Prostate gland (tissue), 2 donors: ENCODE measurements at places on chromosomes 5 and 9. TPM values are rescaled to one million over a fixed set of nuclear protein-coding genes. Genes with fewer than 3 reads are reported as not detected.

DNA sequence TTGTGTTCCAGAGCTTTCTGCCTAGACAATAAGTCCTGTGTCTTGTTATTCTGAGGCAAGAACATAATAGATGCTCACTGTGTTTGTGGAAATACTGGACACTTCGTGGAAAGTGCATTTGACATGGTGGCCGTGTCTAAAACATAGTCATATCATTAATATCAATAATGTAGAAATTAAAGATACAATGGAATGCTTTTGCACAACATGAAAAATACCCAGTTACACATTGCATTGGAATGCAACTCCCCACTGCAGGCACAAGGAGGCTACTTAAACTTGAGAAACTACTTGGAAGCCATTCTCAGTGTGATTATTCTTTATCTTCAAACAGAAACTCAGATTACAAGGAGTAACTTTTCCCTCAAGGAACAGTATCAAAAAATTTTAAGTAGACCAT, 145.3 kb upstream of the ZNF462 start:
- no peak overlapping the region for H3K27ac ChIP-seq
- H3K27me3 ChIP-seq = no peaks in the 10 kb centered on the region
- H3K36me3 ChIP-seq = no peaks in the 10 kb centered on the region
- H3K4me3 ChIP-seq = no peak overlapping the region
- DNase-seq = no peak

GRCh38 chr5:160926428-160926827, 74.4 kb upstream of the ATP10B start:
- no peak overlapping the region for H3K27ac ChIP-seq
- DNase-seq = peak; percentile 84
- H3K36me3 ChIP-seq = no peaks in the 10 kb centered on the region

- no peaks in the 10 kb centered on the region for H3K27me3 ChIP-seq
- no peaks in the 10 kb centered on the region for H3K4me1 ChIP-seq
- no peak overlapping the region for H3K27ac ChIP-seq
- no peak for DNase-seq
These were observed 290.1 kb downstream of the HINT1 start for GRCh38 chr5:130874861-130875417.

ADAMTS16 gene
- not detected for total RNA-seq

PKD2L2 gene
- total RNA-seq = not detected

DNA sequence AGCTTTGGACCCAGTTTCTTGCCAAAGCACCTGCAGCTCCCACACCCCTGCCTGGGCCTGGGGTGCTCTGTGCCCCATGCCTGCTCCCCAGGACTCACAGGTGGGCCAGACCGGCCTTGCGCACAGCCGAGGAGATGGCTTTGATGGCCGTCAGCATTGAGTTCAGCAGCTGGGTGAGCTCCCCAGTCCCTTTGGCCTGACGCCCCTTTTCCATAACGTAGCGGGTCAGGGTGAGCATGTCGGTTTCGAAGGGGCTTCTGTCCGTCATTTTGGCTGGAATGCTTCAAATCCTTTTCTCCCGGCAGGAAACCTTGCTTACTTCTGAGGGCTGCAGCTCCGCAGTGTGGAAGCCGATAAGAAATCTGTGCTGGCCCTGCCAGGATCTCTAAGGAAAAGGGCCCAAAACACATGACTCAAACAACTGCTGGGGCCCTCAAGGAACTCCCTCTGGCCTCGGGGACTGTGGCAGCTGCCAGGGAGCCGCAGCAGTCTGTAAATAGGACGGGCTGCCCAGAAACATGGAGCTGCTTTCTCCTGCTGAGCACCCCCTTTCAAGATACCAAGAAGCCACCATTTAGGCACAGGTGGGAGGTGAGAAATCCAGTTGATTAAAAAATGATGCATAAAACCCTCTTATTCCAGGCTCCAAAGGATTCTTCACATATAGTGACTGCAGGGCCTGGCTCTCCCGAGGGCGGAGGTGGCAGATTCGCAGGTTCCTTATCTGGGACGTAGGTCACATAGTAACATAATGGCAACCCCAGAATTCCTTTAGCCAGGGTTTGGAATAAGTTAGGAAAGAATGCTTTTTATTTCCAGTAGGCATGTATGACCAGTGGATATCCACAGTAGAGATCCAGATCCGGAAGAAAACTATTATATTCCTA, at the start of gene FBP2:
Gene FBP2, minus strand, starts transcription at position 366 of the 887 bp plus-strand sequence. Its CDS starts 98 bp downstream, at position 268.
- H3K27me3 ChIP-seq = no peaks in the 10 kb centered on the region
- H3K4me1 ChIP-seq = no peaks in the 10 kb centered on the region
- no peaks in the 10 kb centered on the region for H3K36me3 ChIP-seq
- no peak for DNase-seq
- no peak within 1 kb of the TSS for H3K4me3 ChIP-seq
- H3K27ac ChIP-seq = no peak within 1 kb of the TSS

STPG3 gene
- 4.2 TPM for total RNA-seq

PPP1R26 gene
- 41.9 TPM for total RNA-seq

DNA sequence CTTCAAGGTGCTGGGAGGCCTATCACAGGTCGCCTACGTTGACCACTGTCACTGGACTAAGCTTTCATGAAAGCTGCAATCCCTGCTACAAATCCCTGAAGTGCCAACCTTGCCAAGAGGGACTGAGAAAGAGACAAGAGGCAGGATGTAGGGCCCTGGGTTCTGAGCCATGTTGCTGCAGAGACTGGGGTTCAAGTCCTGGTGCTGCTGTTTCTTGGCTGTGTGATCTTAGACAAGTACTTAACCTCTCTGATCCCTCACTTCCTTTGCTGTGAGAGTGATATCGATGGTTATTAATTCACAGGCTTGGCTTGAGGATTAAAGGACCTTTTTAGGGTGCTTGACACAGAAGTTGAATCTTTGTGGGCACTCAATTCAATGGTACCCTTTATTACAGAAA, 15.5 kb downstream of the CSF1R start:
- no peak for DNase-seq
- H3K36me3 ChIP-seq = no peaks in the 10 kb centered on the region
- no peaks in the 10 kb centered on the region for H3K4me1 ChIP-seq
- H3K27ac ChIP-seq = no peak overlapping the region
- no peak overlapping the region for H3K4me3 ChIP-seq

FGF1 gene
- total RNA-seq = 9.4 TPM

DNA sequence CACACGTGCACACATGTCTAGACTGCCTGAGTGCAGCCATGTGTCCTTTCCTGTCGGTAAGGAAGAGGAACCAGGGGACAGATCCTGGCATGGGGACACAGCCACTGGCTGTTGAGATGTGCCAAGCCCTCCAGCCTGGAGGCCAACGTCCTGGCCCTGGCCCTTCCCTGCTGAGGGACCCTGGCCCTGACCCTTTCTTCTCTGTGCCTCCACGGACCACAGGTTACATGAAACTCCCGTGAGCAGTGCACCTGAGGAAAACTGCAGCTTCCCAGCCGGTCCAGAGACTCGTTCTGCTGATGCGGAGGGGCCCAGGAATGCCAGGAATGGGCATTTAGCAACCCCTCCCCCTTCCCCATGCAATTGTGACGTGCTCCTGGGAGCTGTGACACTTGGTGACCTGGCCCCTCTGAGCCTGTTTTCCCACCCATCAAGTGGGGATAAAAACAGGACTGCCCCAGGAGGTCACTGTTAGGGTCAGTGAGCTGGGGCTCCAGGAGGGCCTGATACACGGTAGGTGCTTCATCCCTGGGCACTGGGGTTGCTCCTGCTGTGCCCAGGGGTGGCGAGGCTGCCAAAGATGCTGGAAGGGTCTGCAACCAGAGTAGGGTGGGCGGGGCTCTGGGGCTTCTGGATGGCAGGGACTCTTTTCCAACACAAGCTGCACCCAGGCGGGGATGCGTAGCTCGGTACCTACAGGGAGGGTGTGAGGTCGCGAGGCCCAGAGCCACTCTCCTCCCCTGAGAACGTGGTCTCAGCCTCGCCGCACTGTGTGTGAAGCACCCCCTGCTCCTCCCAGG, 151.5 kb downstream of the C9orf50 start:
- no peak for DNase-seq
- H3K27ac ChIP-seq = no peak overlapping the region
- no peaks in the 10 kb centered on the region for H3K27me3 ChIP-seq
- no peak overlapping the region for H3K4me3 ChIP-seq
- no peaks in the 10 kb centered on the region for H3K4me1 ChIP-seq
- no peaks in the 10 kb centered on the region for H3K36me3 ChIP-seq

- no peaks in the 10 kb centered on the region for H3K36me3 ChIP-seq
- no peak overlapping the region for H3K4me3 ChIP-seq
- H3K27ac ChIP-seq = no peak overlapping the region
- H3K4me1 ChIP-seq = no peaks in the 10 kb centered on the region
- no peak for DNase-seq
These were observed 415.7 kb downstream of the ZNF608 start for GRCh38 chr5:124330595-124331220.

DNA sequence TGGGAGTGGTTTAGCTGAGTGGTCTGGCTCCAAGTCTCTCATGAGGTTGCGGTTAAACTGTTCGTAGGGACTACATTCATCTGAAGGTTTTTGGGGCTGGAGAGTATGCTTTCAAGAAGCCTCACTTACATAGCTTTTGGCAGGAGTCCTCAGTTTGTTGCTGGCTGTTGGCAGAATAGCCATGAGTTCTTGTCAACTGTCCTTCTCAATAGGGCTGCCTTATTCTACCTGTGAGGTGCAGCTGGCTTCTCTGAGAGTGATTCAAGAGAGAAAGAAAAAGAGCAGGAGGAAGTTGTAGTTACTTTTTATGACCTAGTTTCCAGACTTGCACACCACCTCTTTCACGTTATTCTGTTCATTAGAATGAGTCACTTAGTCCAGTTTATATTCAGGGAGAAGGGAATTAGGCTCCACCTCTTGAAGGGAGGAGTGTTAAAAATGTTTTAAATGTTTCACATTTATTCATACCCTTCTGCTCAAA, 33.2 kb downstream of the YTHDC2 start:
- no peaks in the 10 kb centered on the region for H3K4me1 ChIP-seq
- no peak for DNase-seq
- no peak overlapping the region for H3K4me3 ChIP-seq
- no peaks in the 10 kb centered on the region for H3K27me3 ChIP-seq

DNA sequence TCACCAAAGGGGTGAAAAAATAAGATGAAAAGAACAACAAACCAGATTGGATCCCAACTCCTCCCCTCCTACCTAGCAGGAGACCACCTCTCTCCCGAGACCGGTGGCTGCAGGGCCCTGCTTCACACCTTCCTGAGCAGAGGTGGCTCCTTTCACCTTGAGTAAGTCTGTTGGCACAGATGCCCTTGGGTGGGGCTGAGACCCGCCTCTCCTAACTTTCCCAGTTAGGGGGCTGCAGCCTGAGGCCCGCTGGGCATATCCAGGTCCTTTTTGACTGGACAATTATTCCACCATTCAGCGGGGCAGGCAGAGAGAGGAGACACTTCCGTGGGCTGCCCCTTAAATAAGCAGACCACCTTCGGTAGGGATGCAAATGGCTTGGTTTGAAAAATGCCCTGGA, 1.3 kb downstream of the SLC25A48 start:
- H3K4me3 ChIP-seq = no peak overlapping the region
- H3K36me3 ChIP-seq = no peaks in the 10 kb centered on the region
- H3K27ac ChIP-seq = no peak overlapping the region
- H3K4me1 ChIP-seq = no peaks in the 10 kb centered on the region

DNA sequence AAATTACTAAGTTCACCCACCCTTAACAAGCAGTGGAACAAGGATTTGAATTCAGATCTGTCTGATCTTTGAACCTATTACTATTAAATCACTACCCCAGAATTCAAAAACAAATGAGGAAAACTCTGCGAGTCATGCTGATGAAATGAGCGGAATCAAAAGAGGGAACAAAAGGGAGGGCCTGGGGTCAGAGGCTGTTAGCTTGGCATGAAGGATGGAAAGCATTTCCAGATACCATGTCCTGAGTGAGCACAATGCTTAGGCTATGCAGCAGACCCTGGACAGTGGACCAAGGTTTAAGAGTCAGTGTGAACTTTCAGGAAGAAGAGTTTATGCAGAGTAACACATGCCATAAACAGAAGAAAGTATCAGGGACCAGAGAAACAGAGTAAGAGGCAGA, 30.5 kb downstream of the GRIA1 start:
- no peak overlapping the region for H3K4me3 ChIP-seq
- no peak overlapping the region for H3K27ac ChIP-seq
- no peaks in the 10 kb centered on the region for H3K4me1 ChIP-seq
- H3K36me3 ChIP-seq = no peaks in the 10 kb centered on the region
- H3K27me3 ChIP-seq = no peaks in the 10 kb centered on the region

SPATA6L gene
- 3.1 TPM for total RNA-seq

- peak overlapping the region; percentile 30 for H3K4me3 ChIP-seq
- H3K36me3 ChIP-seq = no peaks in the 10 kb centered on the region
- H3K4me1 ChIP-seq = peaks cover 4% of the 10 kb centered on the region
- H3K27ac ChIP-seq = no peak overlapping the region
- DNase-seq = no peak
These were observed 782 bp upstream of the CDC20B start for GRCh38 chr5:55173687-55174230.

- H3K4me1 ChIP-seq = peaks cover 4% of the 10 kb centered on the region
- no peaks in the 10 kb centered on the region for H3K36me3 ChIP-seq
- DNase-seq = no peak
- H3K27ac ChIP-seq = no peak overlapping the region
- H3K4me3 ChIP-seq = no peak overlapping the region
- no peaks in the 10 kb centered on the region for H3K27me3 ChIP-seq
These were observed 20.7 kb upstream of the LIFR start for GRCh38 chr5:38576961-38577684.

- H3K27me3 ChIP-seq = no peaks in the 10 kb centered on the region
- no peaks in the 10 kb centered on the region for H3K36me3 ChIP-seq
- no peak overlapping the region for H3K4me3 ChIP-seq
- no peak overlapping the region for H3K27ac ChIP-seq
- no peaks in the 10 kb centered on the region for H3K4me1 ChIP-seq
These were observed 29.8 kb downstream of the AHRR start for GRCh38 chr5:351084-351920.

TXNDC8 gene
- not detected for total RNA-seq

- no peak overlapping the region for H3K4me3 ChIP-seq
- DNase-seq = no peak
- H3K27ac ChIP-seq = no peak overlapping the region
- no peaks in the 10 kb centered on the region for H3K4me1 ChIP-seq
- no peaks in the 10 kb centered on the region for H3K27me3 ChIP-seq
These were observed 65.0 kb downstream of the RMI1 start for GRCh38 chr9:84045481-84046097.

- no peak overlapping the region for H3K27ac ChIP-seq
- no peaks in the 10 kb centered on the region for H3K36me3 ChIP-seq
- H3K4me3 ChIP-seq = no peak overlapping the region
- no peaks in the 10 kb centered on the region for H3K27me3 ChIP-seq
- H3K4me1 ChIP-seq = no peaks in the 10 kb centered on the region
These were observed 47.4 kb downstream of the GALNT10 start for GRCh38 chr5:154237946-154238345.

DNA sequence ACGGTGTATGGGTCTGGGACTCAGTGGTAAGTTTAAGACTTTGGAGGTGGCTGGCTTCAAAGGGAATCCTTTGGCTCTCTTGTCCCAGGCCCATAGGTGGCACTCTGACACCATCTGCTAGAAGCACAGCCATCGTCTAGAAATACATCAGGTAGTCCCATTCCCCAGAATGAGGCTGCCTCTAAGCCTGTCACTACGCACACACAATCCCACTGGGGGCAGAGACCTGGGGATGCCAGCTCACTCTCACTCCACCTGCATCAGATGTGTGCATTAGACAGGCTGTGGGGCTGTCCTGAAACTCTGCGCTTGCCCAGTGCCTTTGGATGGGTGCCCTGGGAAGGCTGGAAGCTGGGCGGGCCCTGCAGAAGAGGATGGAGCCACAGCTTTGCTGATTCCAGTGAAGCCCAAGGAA, 127.5 kb upstream of the PANK3 start:
- no peaks in the 10 kb centered on the region for H3K4me1 ChIP-seq
- no peak overlapping the region for H3K4me3 ChIP-seq
- no peaks in the 10 kb centered on the region for H3K27me3 ChIP-seq
- no peak for DNase-seq
- no peaks in the 10 kb centered on the region for H3K36me3 ChIP-seq

GRCh38 chr9:134605351-134605965, 36.1 kb upstream of the COL5A1 start:
- H3K27ac ChIP-seq = no peak overlapping the region
- H3K36me3 ChIP-seq = no peaks in the 10 kb centered on the region
- no peaks in the 10 kb centered on the region for H3K27me3 ChIP-seq

CARD9 gene
- 1.5 TPM for total RNA-seq

KIF20A gene
- 0.77 TPM for total RNA-seq
